ENCODE measurements at places on chromosomes 11 and 22.

- no peak for DNase-seq
These were observed 4.7 kb upstream of the NEAT1 start for GRCh38 chr11:65417702-65418430.

GRCh38 chr11:103923451-103923931 is 112.9 kb upstream of the DDI1 start:
- no peak for DNase-seq

DNA sequence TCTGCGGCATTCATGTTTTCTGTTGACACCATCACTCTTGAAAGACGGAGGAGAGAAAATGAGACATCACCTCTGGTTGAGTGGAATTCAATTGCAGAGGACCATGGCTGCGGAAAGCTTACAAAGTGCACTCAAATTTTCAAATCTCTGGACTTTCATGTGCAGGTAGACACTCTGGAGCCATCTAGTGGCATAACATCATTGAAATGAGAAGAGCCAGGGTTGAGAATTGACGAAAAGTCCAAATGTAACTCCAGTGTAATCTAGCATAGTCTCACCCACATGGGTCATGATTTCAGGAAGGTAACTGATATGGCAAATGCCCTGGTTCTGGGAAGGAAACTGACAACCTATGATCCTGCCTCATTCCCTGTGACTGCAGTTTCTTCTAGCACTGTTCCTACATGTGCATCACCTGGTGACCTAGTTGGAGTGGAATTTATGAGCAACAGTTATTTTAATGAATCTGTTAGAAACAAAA is 687.8 kb downstream of the KCNA4 start:
- DNase-seq: no peak

GRCh38 chr11:2263724-2264360 is 6.5 kb downstream of the ASCL2 start:
- DNase-seq: no peak

DNA sequence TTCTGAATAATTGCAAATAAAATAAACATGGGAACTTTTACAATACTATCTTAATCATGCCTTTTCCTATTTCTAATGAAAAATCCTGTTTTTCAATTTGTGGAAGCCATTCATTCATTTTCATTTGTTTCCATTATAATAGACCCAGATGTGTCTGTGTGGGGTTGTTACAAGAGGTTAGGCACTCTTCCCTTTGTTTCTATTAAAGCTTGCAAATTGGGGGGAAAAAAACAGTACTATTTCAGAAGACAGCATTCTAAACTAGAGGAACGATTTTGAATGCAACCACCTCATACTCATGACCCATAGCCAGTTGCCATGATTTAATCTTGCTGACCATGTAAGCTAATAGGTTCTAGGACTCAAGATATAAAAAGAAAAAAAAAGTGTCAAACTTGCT is 175.5 kb downstream of the SOX6 start:
- DNase-seq: no peak

Data from memory B cell (primary cell).